ENCODE measurements at places on chromosomes 4 and X.

DNA sequence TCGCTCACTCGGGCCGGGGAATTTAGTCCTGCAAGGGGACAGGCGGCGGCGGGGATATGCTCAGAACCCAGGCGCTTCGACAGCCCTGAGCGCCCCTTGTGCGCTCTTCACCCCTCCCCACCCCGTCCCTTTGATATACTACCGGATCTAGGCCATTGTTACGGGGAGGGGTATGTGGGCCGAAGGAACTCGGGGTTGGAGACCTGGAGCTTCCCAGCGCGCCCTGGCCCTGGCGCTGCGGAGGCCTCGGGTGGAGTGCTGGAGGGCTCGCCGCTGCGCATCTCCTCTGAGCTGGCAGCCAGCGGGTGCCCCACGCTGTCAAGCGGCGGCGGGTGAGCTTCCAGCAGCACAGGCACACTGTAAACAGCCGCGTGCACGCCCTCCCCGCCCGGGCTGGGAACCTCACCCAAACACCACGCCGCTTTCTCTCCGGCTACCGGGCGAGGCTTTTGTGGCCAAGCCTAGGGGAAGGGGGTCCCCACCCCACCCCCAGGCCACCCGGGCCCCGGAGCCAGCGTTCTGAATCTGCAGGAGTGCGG is 54.5 kb upstream of the BCOR start:
- no peak for DNase-seq

DNA sequence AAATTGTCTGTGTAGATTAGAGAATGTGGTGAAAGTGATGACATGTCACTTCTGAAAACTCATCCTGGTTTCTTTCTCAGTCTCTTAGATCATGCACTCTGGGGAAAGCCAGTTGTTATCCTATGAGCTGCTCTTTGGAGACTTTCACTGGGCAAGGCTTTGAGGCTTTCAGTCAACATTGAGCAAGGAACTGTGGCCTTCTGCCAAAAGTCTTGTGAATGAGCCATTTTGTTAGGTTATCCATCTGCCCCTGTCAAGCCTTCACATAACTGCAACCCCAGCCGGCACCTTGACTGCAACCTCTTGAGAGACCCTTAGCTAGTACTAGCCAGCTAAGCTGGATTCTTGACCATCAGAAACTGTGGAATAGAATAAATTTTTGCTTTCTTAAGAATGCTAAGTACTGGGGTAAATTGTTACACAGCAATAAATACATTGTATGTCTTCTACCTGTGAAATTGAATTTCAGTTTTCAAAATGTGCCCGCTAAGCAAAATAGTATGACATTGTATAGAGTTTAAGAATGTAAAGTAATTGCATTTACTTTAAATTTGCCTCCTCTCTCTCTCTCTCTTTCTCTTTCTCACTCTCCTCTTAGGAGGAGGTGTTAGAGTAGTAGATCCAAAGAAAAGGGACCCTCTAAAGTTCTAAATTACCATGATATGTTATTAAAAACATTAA is 1273.0 kb downstream of the RAPGEF2 start:
- DNase-seq = no peak

- DNase-seq = no peak
Measured at GRCh38 chr4:23333946-23334878, 555.6 kb downstream of the PPARGC1A start.

- no peak for DNase-seq
Measured at GRCh38 chrX:123425471-123425870, 241.4 kb downstream of the GRIA3 start.

DNA sequence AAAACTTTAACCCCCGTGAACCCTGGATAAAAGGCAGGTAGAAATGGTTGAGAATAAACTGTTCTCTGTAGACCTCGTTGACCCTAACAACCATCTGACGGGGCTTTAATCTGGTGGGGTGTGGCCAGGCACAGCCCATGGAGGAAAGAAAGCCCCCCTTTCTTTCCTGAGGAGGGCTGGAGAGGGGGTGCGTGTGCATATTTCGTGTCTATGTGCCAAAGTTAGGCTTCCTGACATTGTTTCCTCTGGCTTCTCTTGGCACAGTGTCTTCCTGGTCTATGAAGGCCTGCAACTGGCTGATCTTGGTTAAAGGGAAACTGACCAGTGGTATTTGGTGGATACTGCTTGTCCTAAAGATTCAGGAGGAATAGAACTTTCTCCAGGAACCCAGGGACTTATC is 97.1 kb downstream of the MGST2 start:
- no peak for DNase-seq
